Smooth muscle cell of trachea (primary cell): ENCODE measurements at places on chromosomes 6 and 20. TPM values are rescaled to one million over a fixed set of nuclear protein-coding genes. Genes with fewer than 3 reads are reported as not detected.

Gene RAD21L1
- under 0.01 TPM in 1 of 2 replicates, not detected in the other for total RNA-seq

Gene KIFC1
- total RNA-seq = 1.8 and 36.2 TPM in 2 replicates

Gene RPP40
- total RNA-seq = 8.9 and 15.4 TPM in 2 replicates

Gene MYLK4
- total RNA-seq = 0.44 and 0.50 TPM in 2 replicates

Gene TPBG
- 69.0 and 71.4 TPM in 2 replicates for total RNA-seq

Gene GPR31
- not detected in 2 replicates for total RNA-seq

Gene C20orf202
- total RNA-seq = under 0.01 TPM in 2 replicates
